ENCODE measurements at places on chromosomes 4 and X.

DNA sequence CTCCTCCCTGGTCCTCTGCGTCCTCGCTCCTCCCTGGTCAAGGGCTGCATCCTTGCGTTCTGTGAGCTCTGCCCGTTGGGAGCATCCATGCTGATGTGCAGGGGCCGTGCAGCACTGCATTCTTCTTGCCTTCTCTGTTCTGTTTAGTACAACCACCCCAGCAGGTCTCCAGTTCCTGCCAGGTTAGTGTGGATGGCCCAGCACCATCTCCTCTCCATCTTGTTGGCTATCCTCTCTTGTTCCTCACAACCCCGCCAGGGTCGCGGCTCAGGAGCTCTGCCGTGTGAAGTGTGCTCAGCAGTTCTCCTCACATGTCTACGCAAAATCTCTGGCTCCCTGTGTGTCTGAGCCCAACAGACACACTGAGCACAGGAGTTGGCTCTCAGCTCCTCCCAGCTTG lies 10.4 kb upstream of the MAEA start:
- DNase-seq, result no peak

- no peak for DNase-seq
These were observed 30.6 kb upstream of the ETNPPL start for GRCh38 chr4:108793415-108793814.

- DNase-seq, result no peak
These were observed 36.3 kb downstream of the NAT8L start for GRCh38 chr4:2095236-2096072.

- no peak for DNase-seq
These were observed 11.3 kb downstream of the SNX12 start for GRCh38 chrX:71056867-71057266.

DNA sequence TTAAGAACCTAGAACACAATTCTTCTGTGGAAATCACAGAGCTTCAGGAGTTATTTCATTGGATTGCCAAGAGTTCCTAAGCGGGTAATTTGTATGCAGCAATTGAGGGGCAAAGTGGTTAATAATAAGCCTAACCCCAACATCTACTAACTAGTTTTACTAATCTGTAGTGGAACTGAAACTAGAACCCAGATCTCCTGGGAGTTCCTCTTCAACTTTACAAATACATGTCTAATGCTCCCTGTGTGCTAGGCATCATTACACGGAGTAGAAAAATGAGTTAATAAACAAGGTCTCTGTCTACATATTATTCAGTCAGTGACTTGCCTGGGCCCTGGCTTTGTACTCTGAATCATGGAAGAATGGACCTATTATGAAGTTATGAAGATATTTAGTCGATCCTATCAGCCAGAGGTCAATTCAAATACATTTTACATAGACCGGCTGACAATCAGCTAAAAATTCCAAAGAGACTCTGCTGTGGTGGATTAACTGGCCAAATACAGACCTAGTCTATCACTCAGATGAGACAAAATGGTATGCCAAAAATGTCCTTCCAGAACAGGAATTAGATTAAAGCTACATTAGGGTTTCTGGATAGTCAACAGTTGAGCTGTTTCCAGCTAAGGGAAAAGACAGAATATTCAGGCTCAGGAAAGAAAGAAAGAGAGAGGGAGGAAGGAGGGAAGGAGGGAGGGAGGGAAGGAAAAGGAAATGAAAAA lies 326.0 kb downstream of the FBXW7 start:
- no peak for DNase-seq
